ENCODE measurements at places on chromosomes 7 and 10. TPM values are rescaled to one million over a fixed set of nuclear protein-coding genes. Genes with fewer than 3 reads are reported as not detected.

DNA sequence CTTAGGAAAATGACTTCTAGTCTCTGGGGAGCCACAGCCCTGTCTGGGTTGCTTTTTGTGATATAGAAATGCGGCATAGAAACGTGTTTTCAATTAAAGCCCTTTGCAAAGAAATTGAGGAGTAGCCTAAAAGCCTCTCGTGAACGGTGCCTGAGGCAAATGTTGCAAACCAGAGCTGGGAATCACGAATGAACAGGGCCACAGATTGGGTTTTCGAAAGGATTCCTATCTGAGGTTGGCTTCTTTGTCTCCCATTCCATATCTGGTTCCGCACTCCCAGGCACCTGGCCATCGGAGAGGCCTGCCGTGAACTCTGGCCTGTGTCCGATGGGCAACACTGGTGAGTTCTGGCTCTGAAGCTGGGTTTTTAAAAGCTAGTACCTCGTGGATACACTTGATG lies 221.6 kb downstream of the TCF7L2 start:
- DNase-seq, result no peak

FBXO24 gene
- total RNA-seq, result 0.49 TPM

- DNase-seq, result peak; percentile 28
Measured at GRCh38 chr10:17354781-17355180, 99.6 kb downstream of the ST8SIA6 start.

DNA sequence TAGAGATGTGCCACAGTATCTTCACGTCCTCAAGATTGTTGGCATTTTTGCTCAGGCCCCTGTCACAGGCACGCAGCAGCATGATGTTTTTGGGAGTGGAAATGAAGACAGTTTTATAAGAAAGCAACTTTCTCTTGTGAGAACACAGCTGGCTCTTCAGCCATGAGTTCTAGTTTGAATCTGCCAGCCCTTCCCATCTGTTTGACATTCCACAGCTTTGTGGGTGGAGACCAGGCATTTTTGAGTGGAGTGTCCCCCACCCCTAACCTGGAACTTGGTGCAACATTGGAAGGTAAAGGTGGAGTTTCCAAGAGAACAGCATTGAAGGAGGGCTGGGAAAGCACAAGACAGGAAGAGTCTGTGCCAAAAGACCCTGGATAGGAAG lies 253.1 kb upstream of the IGFBP3 start:
- DNase-seq, result no peak

ANKRD30A gene
- total RNA-seq, result not detected

Data from RPMI7951 (cell line).